Stimulated activated CD4-positive, alpha-beta T cell treated with anti-CD3 and anti-CD28 coated beads, Interleukin-1b, Interleukin-23, amount 100 ng/mL, for 1 hour (primary cell): ENCODE measurements at places on chromosomes 7 and 10.

- no peak for DNase-seq
These were observed 60.7 kb downstream of the CPED1 start for GRCh38 chr7:121049028-121049791.

GRCh38 chr10:77139252-77140160, 498.1 kb downstream of the KCNMA1 start:
- DNase-seq, result no peak

GRCh38 chr10:81026591-81026990, 488.9 kb downstream of the SH2D4B start:
- no peak for DNase-seq

DNA sequence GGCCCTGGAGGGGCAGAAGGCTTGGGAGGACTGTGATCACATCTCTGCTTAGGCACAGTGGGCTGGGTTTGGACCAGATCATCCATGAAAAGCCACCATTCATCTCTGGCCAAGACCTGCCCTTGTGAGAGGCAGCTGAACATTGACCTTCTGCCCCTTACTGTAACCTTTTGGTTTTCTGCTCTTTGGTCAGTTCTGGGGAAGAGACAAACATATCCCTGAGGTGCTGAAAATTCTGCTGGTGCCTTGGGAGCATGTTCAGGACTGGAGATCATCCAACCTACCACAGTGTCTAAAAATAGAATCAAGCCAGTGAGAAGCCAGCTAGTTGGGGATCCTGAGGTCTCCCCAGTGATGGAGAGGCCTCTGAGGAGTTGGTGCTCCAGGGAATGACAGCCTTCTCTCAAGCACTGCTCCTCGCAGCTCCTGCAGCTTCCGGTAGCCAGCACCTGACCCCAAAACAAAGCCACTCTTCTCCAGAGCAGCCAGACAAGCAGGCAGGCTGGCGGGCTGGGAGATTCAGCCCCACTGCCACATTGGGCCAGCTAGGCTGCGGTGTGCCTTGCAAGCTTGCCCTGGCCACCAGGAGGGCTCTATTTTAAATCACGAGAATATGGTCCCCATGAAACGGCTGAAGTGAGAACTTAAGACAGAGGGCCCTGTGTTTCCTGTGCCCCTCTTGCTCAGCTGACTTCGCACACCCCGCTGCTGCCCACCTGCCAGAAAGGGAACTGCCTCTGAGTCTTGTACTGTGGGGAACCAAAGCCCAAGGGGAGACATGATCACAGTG, 37.8 kb upstream of the UBE2H start:
- no peak for DNase-seq

DNA sequence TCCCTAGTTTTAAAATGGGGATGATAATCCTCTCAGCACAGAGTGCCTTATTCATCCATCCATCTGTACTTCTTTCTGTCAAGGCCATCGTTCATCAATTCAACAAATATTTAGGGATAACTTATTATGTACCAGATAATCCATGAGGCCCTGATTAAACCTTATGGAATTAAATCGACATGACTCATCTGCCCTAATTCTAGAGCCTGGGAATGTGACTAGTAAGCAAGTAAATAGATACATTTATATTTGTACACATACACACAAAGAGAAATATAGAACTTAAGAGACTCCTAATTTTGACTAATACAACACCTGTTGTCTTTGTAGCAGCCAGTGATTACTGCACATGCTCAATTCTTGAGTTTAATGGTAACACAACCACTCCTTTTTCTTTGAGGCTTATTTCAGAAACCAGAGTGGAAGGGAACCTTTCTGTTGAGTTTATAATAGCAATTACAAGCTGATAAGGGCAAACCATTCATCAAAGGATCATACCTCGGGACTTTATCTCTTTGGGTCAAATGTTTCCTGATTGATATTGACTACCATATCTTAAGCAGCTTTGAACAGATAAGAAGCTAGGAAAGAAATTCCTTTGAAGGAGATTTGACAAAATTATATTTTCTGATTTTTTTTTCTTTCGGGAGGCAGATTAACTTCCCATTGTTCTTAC, 122.7 kb downstream of the ARID5B start:
- DNase-seq, result no peak

DNA sequence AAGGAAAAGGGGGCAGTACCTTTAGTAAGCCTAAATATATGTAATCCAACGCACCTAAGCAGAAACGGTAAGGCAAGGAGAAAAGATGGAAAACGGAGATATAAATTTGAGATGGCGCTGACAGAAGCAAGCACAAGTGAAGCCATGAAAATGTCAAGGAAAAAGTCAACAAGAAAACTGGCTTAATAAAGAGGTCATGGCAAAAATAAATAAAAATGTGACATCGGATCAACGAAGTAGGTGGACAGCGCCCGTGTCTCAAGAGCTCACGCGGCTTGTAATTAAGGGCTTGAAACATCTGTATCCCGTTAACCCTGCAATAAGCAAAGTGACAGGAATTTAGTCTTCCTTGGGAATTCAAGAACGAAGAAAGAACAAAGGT, 611 bp downstream of the NDUFA5 start:
- DNase-seq, result no peak

DNA sequence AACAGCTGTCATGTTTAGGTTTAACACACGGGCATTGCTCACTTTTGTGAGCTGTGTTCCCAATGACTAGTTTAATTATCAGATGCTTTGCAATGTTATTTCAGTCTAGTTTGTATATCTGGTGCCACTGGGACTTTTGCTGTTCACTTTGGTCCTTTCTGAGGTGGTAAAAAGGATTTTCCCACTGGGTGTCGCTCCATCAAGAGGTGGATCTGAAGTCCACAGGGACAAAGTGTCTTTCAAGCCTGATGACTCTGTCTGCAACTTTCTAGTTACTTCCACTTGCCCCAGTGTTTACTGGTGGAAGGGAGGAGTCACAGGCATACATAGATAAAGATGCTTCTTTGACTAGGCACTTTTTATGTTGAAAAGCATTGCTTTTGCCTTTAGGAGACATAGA, 242.2 kb downstream of the HGF start:
- DNase-seq, result no peak

- DNase-seq, result no peak
These were observed 155.9 kb upstream of the ASAH2 start for GRCh38 chr10:50407076-50407801.

DNA sequence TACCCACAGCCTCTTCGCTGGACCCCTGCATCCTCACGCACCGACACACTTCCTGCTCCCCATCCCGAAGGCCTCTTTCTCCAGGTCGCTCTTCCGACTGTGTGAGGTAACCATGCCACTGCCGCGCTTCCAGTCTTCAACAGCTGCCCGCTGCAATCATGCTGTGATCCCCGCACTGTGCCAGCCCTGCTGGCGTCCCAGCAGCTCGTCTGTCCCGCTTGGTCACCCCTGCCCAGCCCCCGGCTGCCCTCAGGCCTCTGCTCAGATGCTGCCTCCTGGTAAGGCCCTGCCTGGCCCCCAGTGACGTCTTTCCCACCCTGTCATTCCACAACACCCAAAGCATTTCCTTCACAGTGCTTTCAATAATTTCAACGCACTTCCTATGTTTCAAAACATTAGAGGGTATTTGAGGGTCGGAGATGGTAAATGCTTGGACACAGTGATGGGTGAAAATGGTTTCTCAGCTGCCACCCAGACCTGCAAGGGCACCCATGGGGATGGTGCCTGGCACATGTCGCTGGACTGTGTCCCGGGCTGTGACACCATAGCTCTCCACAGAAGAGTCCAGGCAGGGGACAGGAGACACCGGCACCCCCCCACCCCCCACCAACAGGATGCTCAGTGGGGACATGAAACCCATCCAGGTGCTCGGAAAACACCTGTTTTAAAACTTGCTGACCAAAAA, 125.2 kb downstream of the MAD1L1 start:
- DNase-seq, result no peak

GRCh38 chr7:136618818-136619217, 249.6 kb upstream of the CHRM2 start:
- no peak for DNase-seq

DNA sequence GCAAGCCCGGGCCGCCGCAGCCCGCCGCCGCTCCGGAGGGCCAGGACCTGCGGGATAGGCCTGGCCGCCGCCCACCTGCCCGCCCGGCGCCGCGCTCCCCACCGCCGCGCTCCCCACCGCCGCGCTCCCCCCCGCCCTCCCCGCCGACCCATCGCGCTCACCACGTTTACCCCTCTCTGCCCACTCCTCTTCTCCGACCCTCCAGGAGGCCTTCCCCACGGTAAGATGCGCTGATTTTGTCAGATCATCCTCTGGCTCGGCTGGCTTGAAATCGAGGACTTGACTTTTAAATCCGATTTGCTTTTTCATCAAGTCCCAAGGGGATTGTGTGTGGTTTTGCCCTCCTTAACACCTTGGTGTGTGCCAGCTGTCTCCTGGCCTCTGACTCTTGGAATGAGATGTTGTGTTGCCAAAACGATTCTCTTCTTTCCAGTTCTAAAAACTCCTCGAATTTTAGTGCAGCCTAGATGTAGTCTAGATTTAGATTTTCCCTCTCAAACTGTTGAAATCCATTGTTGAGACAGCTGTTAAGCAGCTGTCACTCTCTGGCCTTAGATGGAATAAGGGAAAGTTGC, 738 bp downstream of the POM121 start:
- DNase-seq, result no peak

DNA sequence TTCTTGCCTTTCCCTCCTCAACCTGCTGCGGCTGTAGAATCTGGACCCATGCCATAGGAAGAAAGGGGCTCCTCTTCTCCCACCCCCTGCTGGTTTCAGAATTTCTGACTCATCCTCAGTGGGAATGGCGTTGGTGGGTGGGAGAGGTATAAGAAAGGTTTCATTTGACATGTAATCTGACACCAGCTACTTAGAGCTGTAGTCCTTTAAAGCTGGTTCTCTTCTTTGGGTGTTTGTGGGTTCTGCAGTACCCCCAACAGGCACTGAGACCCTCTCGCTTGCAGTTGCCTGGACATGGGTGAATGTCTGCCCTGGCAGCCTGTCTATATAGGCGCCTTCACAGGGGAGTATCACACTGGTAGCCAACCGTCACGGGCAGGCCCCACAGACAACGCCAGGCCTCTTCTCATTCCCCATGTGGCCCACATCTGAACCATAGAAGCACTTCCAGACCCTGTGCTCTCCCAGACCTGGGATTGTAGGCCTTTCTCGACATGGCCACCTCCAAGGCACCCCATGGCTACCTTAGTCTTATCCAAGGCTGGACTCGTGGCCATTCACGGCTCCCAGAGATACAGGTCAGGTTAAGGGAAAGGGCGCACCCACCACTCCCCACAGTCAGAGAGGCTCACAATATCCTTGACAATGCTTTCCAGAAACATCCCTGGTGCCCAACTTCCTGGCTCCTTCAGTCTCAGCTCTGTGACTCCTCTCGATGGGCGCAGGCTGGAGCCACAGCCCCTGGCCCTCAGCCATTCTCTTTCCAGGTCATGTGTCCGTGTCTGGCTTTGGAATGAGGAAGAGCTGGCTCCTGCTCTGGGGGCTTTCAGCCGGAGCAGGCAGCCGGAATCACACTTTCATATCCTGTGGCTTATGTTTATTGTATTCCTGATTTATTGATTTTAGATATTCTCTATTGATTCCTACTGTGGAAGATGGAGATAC, 17.5 kb downstream of the ZNF862 start:
- DNase-seq, result no peak

DNA sequence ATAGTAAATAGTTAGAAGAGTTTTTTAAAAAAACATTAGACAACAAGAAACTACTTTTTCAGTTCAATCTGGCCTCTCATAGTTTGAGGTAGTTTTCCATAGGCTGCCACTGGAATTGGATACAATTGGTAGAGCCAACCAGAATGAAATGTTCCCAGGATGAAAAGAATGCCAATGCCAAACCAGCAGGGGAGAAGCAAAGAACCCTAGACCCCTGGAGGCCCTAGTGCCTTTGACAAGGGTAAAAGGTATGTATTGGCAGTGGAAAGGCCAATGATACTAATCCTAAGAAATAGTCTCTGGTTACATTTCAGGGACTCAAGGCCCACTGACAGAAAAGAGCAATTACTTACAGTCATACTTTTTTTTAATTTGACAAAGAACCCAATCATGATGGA, 77.4 kb upstream of the SEM1 start:
- no peak for DNase-seq

DNA sequence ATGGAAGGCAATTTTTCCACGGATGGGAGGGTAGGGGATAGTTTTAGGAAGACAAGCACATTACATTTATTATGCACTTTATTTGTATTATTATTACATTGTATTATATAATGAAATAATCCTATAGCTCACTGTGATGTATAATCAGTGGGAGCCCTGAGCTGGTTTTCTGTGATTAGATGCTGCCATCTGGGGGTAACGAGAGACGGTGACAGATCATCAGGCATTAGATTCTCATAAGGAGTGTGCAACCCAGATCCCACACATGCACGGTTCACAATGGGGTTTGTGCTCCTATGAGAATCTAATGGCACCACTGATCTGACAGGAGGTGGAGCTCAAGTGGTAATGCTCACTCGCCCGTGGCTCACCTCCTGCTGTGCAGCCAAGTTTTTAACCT, 103.9 kb upstream of the STK17A start:
- no peak for DNase-seq

DNA sequence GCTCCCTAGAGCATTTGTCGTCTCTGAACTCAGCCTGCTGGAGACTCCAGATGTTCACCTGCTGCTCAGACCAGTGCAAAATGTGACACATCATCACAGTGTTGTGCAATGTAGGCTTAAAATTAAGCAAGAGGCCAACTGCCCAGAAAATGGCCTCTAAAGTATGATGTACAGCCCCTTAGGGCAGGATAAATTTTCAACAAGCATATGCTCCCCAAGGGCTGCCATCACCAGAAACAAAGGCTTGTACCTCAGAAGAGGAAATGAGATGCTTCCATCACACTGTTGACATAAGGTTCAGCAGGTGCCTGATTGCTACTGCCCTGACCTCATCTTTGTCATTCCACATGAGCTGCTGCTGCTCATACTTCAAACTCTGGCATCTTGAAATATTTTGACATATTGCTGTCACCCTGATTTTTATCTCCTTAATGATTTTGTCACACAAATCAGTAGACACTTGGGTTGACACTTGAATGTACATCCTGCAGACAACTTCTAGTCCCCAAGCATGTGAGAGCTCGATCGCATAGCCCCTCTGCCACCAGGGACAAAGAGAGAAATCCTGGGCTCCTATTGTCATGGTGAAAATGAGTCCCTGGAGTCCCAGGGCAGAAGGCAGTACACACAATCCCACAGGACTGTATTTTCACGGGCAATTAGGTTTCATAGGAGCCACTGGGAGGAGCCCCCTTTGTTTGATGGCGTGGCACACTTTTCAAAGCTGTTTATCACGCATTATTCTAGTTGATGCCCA, 219.7 kb upstream of the STK17A start:
- DNase-seq, result no peak

GRCh38 chr10:43227911-43228782, 38.7 kb downstream of the RASGEF1A start:
- DNase-seq, result no peak

DNA sequence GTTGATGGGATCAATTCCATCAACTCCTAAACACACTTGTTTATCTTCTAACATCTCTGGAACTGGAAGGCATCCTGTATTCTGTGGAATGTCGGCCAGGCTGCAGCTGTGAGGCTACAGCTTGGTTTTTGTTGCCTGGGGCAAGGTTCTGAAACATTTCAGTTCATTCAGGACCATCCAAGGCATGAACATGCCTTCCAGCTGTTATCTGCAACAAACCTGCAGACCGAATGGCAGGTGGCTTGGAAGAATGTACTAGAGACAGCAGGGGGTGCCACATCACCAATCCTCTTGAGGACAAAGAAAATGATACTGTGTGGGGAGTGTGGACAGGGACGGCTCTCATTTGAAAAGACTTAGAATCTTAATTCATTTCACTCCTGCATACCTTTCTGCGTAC, 12.4 kb downstream of the PAPOLB start:
- DNase-seq, result no peak

GRCh38 chr10:124423813-124424212, 5.1 kb upstream of the OAT start:
- no peak for DNase-seq

- DNase-seq, result no peak
These were observed 37.8 kb downstream of the DIP2C start for GRCh38 chr10:651692-652091.
